Suppressor macrophage treated with lipopolysaccharide for 1 hour (primary cell): ENCODE measurements at places on chromosomes 11 and 22.

DNA sequence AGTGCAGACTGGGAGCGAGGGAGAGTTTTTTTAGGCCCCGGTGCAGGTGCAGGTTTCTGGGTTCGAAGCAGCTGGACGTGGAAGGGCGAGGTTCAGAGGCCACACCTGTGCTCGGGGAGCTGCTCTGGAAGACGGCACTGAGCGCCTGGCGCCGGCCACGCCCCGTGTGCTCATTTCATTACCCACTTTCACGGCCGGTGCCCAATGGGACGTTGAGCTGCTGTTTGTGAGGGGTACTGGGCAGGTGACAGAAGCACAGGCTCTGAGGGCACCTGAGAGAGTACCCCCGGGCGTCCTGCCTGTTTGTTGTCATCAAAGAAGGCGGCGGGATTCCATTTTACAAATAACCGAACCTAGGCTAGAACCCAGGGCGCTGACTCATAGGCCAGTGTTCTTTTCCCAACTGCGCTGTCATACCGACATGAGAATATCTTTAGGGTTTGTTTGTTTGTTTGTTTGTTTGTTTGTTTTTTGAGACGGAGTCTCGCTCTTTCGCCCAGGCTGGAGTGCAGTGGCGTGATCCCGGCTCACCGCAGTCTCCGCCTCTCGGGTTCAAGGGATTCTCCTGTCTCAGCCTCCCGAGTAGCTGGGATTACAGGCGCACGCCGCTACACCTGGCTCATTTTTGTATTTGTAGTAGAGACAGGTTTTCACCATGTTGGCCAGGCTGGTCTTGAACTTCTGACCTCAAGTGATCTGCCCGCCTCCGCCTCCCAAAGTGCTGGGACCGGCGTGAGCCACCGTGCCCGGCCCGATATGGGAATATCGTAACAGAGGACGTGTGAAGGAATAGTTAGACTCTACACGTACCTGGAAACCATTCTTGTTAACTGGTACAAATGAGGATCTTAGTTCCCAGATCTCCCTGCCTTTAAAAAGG, 16.6 kb upstream of the SPTBN2 start:
- DNase-seq, result peak; percentile 27

DNA sequence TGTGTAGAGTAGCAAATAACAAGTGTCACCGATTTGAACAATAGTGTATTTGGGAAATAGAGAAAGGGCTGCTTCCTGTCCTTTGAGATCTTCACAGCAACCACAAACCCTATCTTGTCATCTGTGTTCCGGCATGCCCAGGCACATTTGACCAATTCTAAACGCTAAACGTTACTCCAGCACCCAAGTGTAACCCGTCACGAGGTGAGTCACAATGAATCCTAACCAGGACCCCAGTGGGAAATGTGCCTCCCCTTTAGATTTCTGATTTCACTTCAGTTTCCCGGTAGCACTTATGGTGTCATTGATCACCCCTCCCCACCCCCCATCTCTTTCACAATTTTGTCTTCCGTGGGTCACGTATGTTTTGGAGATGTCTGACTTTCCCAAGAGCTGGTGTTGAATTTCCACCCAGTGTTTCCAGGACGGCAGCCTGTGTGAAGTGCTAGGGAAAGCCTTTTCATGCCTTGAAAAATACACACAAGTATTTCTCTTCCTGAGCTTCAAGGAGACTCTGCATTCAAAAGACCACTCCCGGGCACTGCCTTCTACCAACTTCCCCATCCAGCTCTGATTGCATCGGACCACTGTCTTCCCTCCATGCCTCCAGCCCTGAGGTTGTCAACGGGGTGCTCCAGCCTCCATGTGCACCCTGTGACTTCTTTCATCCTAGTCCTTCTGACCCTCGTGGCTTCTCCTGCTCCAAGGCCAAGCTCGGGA, 10.5 kb upstream of the C11orf24 start:
- peak; percentile 75 for DNase-seq

DNA sequence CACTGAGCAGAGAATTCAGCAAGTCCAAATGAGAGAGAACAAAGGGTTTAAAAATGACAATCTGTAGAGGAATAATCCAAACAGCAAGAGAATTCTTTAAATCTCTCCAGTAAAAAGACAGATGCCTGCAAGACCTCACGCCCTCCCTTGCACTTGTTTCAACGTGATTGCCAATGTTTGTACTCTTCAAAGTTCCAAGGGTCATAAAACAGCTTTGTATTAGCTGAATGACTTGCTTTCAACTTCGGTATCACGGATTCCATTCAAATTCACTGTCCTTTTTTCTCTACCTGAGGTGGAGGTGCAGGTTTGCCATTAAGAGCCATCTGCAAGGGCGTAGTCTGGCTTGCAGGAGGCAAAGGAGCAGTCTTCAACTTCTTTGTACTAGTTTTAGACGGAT, 41.1 kb upstream of the CHRNA10 start:
- DNase-seq, result no peak

DNA sequence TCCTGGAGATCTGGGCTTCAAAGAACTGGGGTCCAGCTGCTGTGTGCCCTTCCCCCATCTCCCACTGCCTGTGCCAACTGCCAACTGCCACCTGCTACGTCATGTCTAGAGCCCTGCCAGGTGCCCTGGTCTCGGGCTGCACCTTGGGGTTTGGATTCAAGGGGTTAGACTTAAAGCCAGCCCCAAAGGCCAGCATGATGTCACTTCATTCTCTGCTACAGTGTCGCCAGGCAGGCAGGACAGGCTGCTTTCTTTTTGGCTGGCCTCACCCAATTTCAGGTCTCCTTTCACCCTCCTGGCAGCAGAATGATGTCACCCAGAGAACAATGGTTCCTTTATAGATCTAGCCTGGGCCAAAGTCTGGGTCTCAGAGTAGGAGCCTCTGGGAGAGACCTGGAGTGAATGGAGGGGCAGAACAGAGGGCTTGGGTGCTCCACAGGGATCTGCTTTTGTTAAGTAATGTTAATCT, 79.5 kb upstream of the CRYBB3 start:
- no peak for DNase-seq

DNA sequence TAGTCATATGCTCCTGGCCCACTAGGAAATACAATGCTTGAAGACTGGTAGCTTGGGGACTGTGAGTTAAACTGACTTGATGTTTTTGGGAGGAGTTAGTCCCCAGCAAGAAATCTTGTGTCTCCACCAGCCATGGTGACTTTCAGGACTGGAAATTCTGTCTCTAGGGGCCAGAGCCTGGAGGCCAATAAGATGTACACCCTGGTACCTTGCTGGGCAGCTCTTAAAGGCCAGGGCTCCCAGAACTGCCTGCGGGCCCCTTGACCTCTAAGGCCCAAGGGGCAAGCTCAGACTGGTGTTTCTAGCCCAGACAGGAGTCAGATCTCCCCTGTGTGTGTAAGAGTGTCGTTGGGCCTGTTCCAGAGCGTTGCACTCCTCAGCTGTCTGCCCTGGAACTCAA, 128.7 kb upstream of the C11orf58 start:
- no peak for DNase-seq

DNA sequence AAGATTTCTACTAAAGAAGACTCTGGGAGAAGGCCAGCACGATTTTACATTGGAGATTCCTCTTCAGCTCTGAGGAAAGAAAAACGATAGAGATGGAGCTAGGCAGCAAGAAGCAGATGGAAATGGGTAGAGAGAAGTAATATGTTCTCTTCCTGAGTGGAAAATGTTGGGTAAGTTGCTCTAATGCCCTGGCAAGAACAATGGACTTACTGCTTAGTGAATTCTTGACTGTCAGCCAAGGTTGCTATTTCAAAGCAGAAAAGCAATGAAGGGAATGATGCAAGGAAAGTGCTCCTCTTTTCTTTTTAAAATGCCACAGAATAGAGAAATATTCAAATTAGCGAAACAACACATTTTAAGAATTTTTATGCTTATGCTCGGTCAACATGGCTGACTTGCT, 38.4 kb upstream of the CWF19L2 start:
- no peak for DNase-seq

DNA sequence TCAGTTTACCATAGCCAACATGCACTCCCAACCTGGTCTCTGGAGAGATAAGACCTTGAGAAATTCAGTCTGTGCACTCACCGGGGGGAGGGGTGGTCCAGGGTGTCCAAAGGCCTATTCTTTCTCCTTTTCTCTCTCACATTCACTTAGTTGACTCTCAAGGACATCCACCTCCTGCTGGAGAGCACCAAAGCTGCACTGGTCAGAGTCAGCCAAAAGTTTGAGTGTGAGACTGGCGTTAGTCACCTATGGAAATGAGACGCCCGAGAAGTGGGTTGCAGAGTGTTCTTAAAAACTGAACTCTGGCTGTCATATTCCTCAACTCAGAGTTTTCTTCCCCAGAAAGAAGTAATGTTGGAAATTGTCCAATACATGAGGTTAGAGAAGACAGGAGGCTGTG, 5.0 kb upstream of the UBQLNL start:
- no peak for DNase-seq

GRCh38 chr22:35637254-35637653, 11.0 kb upstream of the APOL6 start:
- DNase-seq, result no peak

- DNase-seq, result no peak
Measured at GRCh38 chr11:58292017-58292416, 24.0 kb upstream of the OR10W1 start.

DNA sequence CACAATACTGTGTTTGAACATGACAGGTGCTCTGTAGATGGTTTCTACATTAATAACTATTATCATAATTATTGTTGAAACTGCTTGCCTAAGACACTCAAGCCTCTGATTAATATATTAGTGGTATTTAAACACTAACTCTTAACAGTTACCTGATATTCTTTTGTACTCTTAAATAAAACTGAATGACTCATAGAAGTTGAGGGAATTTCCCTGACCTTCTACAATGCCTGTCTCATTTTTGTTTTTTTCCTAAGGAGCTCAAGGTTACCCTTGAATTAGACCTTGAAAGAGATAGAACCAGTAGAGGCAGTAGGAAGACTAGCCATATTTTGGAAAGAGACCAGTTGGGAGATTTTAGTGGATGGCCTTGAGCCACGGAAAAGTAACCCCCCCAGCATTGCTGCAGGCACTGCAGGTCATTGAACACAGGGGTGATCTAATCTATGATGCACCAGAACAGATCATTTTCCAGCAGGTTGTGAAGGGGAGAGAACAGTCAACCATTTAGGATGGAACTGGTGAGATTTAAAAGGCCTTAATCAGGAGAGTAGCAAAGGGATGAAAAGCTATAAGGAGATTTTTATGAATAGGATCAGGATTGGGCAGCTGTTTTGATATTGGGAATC, 148.3 kb downstream of the PGR start:
- no peak for DNase-seq
